ENCODE measurements at places on chromosomes 16 and 17. TPM values are rescaled to one million over a fixed set of nuclear protein-coding genes. Genes with fewer than 3 reads are reported as not detected.

DNA sequence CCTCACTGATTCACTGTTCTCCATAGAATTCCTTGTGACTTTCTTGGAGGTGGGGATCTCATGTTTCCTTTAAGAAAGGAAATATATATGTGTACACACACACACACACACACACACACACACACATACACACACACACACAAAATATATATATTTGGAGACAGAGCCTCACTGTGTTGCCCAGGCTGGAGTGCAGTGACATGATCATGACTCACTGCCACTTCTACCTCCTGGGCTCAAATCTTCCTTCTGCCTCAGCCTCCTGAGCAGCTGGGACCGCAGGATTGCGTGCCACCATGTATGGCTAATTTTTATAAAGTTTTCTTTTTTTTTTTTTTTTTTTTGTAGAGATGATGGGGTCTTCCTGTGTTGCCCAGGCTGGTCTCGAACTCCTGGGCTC is 45.9 kb downstream of the CDH13 start:
- no peak for DNase-seq

GRCh38 chr16:28617874-28618273 is 8.0 kb upstream of the SULT1A1 start:
- DNase-seq: no peak

GRCh38 chr16:17211797-17212196 is 259.0 kb downstream of the XYLT1 start:
- DNase-seq: no peak

DNA sequence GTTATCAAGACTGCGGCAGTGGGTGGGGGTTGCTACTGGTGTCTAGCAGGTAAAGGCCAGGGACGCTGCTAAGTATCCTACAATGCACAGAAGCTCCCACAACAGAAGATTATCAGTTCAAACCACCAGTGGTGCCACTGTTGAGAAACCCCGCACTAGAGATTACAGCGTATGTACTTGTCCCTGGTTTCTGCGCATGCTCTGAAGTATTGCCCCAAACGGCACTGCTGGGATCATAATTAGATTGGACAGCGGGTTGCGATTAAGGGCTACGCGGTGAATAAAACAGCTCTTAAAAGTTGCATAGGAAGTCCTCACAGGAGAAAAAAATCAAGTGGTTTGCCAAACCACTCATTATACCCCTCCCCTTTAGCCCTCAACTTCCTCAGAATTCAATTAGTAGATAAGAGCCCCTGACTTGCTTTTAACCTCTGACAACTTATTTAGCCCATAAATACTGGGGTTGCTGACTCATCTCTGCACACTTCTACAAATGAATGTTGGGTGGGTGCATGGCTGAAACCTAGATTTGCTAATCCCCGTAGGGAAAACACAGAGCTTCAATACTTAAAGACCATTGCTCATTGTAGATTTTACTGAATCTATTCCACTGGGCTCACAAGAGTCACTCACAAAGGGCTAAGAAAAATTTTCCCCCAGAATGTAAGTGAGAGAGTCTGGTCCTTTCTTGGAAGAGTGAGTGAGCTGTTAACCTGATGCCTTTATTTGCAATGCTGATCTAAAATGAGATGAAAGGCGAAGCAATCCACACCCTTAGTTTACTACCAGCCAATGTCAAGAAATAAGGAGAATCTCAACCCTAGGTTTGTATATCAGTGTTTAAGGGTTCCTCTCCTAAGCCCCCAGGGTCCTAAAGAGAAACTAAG is 91.8 kb downstream of the RGS9 start:
- DNase-seq: peak; percentile 46

GRCh38 chr17:6531575-6531974 is 24.8 kb downstream of the PITPNM3 start:
- no peak for DNase-seq

DNA sequence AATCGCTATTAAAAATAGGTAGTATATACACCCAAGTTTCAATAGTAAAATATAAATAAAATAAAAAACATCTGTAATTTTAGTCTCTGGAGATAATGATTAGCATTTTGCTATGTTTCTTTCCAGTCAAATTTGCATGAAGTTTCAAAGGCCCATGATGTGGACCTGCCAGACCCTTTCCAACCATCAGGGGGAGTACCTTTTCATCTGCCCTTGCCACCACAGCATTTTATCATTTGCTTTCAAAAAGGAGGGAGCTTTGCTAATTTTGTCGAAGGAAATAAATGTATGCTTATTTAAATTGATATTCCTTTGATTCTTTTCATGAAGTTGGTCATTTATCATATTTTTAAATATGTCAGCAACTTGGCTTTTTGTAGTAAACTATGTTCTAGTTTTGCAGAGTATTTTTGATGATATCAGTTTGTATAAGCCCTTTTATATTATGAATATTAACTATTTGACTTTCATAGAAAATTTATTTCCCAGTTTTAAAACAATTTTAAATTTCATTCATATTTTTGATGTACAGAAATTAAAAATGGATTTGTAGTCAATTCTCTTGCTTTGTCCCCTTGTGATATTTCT is 115.2 kb upstream of the NETO2 start:
- DNase-seq: no peak

Gene TNFRSF13B
- not detected for total RNA-seq

DNA sequence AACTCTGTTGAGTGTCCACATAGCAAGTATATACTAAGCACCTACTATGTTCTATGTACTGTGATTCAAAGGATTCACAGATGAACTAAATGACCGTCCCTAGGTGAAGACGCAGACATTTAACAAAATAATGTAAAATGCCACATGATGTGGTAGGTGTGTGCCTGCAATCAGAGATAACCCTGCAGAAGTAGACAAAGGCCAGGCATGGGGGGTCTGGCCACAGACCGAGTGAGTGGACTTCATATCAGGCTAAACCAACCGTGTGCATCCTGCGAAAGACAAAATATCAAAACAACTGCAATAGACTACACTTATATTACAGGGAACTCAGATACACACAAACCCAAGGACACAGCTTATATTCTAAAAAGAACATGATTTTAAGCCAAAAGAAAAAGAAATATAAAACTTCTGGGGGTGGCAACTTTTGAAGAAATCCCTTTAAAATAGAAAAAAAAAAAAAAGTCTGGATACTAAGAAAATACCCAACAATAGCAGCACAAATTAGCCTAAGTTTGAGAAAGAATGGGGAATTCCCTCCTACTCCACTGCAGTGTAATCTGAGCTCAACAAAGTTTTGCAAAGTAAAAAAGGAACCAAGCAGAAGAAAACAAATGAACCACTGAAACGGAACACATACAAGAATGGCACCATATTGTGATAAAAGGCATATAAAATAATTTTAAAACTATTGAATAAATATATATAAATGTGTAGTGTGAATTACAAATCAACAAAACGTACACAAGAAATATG is 12.3 kb downstream of the HSDL1 start:
- DNase-seq: no peak

DNA sequence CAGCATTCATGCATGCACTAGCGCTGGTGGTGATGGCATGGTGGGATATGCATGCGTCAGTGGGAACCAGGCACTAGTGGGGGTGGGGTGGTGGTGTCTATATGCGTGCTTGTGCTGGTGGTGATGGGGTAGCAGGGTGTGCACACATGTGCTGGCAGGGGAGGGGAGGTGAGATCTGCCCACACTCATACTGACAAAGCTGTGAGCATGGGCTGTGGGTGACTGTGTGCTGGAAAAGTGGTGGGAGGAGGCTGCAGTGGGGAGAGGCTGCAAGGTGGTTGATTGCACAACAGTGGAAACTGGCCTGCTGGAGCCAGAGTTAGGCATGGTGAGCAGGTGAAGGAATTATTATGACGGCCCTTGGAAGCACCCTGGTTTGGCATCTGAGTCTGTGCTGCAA is 31.3 kb upstream of the TEKT1 start:
- no peak for DNase-seq

Gene GDPD1
- total RNA-seq: not detected

Gene IL34
- total RNA-seq: 22.6 TPM

Gene CMTM1
- total RNA-seq: 10.8 TPM

GRCh38 chr16:67977469-67978227 is 2.7 kb downstream of the DPEP3 start:
- DNase-seq: no peak

DNA sequence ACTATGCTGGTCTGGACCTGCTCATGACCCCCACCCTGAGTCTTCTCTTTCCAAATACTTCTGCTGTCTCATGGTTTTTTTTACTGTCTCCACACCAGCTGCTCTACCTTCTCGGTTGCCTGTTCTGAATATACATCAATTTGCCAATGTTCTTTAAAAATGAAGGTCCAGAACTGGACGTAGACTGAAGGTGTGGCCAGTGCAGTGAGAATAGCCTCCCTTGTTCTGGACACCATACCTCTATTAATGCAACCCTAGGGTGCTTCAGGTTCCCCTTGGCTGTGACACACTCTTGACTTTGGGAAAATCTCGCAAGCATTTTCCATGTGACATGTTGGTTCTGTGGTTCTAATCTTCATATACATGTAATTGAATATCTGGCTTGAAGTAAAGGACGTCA is 15.3 kb upstream of the IL21R start:
- DNase-seq: no peak

Gene CBFA2T3
- 1.4 TPM for total RNA-seq

- DNase-seq: no peak
Observed at GRCh38 chr17:5893741-5894140, 176.4 kb upstream of the WSCD1 start.

DNA sequence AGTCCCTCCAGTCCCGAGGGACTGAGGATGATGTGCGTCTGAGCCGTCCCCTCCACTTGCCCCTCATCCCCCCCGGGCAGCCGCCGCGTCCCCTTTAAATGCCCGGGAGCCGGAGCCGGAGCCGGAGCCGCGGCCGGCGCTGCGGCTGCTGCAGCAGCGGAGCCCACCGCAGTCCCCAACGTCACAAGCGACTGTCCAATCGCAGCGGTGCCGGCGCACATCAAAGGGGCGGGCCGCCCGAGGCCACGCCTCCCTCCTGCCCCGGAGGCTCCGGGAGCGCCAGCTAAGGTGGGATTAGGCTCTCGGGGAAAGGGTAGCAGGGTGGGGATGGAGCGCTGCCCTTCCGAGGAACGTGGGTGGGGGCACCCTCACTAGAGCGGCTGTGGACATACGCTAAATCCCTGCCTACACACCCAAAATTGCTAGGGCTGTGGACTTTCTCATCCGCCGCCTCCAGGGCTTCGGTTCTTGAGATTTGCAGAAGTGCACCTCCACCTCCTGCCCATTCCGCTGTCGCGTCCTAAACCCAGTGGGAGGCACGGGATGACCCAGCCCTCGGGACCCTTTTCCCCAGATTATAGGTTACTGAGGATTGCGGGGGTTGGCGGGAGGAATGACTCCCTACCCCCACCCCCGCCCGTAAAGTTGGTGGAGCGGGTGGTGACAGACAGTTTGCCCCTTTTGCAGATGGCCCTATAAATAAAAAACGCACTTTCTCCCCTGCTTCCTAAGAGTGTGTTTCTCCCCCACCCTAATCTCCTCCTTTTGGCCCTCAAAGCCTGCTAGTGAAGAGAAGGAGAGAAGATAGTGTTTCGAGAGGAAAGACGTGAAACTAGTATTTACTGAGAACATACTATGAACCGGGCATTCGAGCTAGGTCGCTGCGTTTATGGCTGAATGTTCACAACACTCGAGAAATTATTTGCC is at the start of gene PHOSPHO1:
Gene PHOSPHO1 (minus strand): TSS at position 152 of the 927 bp plus-strand sequence. CDS start 4,096 bp downstream, outside the sequence.
- DNase-seq: peak; percentile 83

DNA sequence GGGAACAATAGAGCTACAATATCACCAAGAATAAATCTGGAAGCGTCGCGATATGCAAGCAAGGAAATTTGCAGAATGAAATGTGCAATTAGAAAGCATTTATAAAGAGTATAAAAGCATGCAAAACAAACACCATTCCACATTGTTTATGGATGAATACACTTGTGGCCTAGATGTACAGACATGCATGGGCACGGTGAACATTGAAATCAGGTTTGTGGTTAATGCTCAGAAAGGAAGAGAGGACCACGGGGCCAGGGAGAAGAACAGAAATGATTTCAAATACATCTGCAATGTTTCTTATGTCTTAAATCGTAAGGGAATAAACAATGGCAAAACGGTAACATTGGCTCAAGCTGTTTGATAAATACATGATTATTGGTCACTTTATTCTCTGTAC is 235.9 kb downstream of the FOXL1 start:
- DNase-seq: no peak

Gene ABCC12
- not detected for total RNA-seq

DNA sequence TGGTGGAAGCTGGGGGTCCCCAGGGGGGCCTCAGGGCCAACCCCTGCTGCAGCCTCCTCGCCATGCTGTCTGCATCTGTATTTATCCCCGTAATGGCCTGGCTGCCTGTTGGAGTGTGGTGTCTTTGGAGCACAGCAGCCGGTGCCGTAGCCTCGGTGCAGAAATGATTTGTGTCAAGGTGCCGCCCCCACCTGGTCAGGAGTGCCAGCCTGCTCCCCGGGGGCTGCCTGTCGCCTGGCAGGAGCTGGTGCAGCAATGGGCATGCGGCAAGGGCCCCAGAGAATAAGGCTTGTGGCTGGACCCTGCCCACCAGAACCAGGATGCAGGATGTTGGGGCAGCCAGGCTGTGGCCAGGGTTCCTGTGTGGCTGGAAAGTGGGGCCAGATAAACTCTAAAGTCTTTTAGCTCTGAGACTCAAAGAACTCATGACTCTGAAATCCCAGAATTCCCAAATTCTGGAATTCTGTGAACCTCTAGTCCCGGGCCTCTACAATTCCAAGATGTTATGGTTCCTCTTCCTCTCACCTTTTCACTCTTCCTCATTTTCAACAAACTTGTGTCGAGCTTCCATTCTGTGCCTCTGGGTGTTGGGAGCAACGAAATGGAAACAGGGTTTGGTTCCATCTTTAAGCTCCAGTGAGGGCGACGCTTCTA is 5.9 kb downstream of the CPNE2 start:
- DNase-seq: no peak

DNA sequence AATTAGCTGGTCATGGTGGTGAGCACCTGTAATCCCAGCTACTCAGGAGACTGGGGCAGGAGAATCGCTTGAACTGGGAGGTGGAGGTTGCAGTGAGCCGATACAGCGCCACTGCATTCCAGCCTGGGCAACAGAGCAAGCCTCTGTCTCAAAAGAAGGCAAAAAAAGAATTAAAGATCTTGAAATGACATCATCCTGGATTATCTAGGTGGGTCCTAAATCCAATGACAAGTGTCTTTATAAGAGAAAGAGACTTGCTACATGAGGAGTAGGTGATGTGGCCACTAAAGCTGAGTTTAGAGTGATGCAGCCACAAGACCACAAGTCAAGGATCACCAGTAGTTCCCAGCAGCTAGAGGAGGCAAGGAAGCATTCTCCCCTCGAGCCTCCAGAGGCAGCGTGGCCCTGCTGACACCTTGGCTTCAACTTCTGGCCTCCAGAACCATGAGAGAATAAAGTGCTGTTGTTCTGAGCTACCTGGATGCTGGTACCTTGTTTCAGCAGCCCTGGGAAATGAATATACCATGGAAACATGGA is 15.8 kb downstream of the CIITA start:
- no peak for DNase-seq

- DNase-seq: no peak
Observed at GRCh38 chr17:74008196-74008595, 195.3 kb upstream of the RPL38 start.

Gene CAVIN1
- 759 TPM for total RNA-seq

Gene NEURL4
- 35.6 TPM for total RNA-seq

GRCh38 chr17:65985571-65985970 is 206.4 kb downstream of the CEP112 start:
- no peak for DNase-seq

GRCh38 chr17:82503094-82503727 is 16.3 kb upstream of the FOXK2 start:
- no peak for DNase-seq

All from umbilical cord (tissue), 2 donors.